ENCODE measurements at places on chromosomes 11 and 22.

DNA sequence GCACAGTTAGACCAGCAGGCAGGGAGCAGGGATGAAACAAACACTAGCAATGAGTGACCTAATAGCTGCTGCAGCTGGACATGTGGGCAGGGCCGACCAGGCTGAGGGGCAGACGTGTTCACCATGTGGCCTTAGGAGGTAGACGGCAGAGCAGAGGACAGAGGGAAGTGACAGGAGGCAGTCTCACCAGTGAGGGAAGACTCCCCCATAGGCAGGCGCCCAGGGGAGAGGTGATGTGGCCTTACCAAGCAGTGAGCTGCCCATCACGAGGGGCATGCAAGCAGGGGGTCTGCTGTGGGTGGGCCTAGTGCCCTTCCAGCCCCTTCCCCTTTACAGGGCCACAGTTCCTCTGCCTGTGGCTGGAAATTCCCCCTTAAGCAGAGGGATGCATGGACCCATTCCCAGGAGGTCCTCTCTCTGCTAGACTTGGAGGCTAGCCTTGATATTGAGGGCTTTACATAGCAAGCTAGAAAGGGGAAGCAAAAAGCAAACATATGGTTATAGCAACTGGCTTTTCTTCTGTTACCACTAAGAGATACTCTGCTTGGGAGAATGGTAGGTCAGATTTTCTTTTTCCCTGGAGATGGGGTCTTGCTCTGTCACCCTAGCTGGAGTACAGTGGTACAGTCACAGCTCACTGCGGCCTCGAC is 67.6 kb downstream of the MPPED1 start:
- no peak for ATAC-seq

DNA sequence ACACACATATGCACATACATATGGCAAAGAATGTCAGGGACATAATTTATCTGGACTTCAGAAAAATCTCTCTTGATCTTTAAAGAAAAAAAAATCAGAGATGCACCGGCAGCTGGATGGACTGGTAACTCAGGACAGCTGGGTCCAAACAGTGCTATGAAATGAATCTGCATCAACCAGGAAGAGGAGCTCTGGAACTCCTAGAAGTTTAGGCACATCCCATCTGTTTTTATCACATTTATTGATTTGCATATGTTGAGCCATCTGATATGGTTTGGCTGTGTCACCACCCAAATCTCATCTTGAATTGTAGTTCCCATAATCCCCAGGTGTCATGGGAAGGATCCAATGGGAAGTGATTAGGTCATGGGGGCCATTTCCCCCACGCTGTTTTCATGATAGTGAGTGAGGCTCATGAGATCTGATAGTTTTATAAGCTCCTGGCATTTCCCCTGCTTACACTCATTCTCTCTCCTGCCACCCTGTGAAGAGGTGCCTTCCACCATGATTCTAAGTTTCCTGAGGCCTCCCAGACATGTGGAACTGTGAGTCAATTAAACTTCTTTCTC is 87.7 kb upstream of the AKIP1 start:
- no peak for ATAC-seq

GRCh38 chr22:20218326-20218872 is 49.7 kb downstream of the RTN4R start:
- no peak for ATAC-seq

DNA sequence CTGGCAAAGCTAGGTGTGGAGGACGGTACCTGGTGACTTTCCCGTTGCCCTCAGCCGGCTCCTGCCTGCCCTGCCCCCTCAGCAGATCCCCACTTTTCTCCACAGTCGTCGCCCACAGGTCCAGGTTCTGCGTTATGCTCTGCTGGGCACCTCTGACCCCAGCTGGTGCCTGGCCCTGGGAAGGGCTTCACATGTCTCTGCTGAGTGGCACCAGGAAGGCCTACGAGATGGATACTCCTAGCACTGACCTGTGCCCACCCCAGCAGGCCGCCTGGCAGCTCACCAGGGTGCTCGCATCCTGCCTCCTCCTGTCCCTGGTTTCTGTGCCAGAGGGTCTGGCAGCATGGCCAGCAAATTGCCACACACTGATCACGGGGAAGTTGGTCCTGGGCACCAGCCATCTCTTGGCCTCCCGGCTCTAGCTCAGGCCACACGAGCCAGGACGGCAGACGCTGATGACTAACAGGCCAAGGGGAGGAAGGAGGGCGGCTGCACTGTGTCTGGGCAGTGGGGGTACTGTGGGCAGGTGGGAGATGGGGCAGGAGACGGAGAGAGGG is 13.8 kb downstream of the CARS1 start:
- ATAC-seq: no peak

DNA sequence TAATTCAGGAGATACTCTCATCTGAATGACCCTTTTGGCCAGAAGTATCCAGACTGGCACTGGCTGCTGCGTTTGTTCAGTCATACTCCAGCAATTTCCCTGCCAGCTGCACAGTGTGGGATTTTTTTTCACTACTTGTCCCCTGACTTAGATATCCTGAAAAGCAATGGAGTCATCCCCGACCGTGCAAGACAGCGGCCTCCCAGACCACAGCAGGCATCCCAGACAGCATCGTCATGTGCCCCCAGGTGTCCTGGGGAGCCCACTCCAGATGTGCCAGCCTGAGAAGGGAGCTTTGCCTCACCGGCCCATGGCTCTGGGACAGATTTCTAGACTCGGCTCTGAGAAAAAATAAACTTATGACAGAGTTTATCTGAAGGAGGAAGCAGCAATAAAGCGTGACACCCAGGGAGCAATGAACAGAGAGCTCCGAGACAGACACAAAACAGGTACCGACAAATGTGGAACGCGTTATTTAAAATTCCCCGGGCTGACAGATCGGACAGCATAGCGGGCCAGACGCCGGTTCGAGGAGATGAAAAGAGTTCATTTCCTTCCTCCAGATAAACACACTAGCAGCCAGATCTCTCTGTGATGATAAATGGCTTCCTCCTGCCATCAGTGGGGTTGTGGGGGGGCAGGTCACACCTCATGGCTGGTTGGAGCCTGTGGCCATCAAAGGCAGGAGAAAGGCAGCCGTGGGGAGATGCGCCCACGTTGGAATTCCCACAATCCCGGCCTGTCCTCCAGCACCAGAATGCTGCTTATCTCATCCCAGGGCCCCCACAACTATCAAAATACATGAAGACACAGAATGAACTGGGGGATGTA is 106.4 kb upstream of the FGF3 start:
- no peak for ATAC-seq

- no peak for ATAC-seq
Observed at GRCh38 chr22:50296658-50297490, 10.6 kb downstream of the PLXNB2 start.

- ATAC-seq: no peak
Observed at GRCh38 chr22:26170112-26170492, 840 bp downstream of the SEZ6L start.

GRCh38 chr11:97850701-97851100 is 1170.0 kb upstream of the CNTN5 start:
- no peak for ATAC-seq

DNA sequence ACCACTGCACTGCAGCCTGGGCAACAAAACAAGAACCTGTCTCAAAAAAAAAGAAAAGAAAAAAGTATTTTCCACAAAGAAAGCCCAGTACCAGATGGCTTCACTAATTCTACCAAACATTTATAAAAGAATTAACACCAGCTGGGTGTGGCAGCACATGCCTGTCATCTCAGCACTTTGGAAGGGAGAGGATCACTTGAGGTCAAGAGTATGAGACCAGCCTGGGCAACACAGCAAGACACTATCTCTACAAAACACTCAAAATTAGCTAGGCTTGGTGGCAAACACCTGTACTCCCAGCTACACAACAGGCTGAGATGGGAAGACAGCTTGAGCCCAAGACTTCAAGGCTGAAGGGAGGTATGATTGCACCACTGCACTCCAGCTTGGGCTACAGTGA is 20.1 kb downstream of the RSF1 start:
- no peak for ATAC-seq

GRCh38 chr11:72228844-72229231 is 4.3 kb downstream of the INPPL1 start:
- ATAC-seq: no peak

GRCh38 chr11:101497291-101497690 is 86.5 kb downstream of the TRPC6 start:
- ATAC-seq: no peak

DNA sequence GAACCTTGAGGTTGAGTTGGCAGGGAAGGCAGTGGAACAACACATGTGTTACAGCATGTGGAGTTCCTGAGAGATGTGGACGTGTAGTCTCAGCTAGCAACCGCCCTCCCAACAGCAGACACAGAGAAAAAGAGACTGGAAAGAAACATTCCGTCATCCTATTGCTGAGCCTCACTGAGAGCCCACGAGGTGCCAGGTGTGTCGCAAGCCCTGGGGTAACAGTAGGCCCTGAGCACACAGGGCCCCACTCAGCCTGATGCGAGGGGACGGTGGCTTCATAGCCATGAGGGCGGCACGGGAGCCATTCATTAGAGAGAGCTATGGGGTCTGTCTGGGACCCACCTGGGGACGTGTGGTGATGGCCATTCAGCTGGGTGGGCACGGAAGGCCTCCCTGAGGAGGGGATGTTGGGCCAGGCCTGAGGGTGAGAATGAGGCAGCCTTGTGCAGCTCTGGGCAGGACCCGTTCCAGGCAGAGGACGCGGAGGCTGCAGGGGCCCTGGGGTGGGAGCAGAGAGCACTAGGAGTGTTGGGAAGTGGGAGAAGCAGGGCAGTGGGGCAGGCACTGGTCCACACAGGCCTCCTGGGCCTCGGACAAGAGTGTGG is 26.2 kb downstream of the MPPED1 start:
- no peak for ATAC-seq

GRCh38 chr11:19670030-19670791 is 42.4 kb upstream of the NAV2 start:
- no peak for ATAC-seq

DNA sequence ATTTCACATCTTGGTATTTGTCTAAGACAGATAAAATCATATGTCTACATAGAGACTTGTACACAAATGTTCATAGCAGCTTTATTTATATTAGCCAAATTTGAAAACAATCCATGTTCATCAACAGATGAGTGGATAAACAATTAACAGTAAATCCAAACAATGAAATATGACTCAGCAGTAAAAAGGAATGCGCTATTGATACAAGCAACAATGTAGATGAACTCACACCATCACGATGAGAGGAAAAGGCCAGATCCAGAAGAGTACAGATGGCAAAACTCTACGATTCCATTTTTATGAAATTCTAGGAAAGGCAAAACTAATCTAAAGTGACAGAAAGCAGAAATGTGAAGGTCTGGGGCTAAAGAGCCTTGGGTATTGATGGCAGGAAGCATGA is 384.3 kb downstream of the NTM start:
- no peak for ATAC-seq
